CD8-positive, alpha-beta T cell (primary cell): ENCODE measurements at places on chromosomes 7 and 10.

DNA sequence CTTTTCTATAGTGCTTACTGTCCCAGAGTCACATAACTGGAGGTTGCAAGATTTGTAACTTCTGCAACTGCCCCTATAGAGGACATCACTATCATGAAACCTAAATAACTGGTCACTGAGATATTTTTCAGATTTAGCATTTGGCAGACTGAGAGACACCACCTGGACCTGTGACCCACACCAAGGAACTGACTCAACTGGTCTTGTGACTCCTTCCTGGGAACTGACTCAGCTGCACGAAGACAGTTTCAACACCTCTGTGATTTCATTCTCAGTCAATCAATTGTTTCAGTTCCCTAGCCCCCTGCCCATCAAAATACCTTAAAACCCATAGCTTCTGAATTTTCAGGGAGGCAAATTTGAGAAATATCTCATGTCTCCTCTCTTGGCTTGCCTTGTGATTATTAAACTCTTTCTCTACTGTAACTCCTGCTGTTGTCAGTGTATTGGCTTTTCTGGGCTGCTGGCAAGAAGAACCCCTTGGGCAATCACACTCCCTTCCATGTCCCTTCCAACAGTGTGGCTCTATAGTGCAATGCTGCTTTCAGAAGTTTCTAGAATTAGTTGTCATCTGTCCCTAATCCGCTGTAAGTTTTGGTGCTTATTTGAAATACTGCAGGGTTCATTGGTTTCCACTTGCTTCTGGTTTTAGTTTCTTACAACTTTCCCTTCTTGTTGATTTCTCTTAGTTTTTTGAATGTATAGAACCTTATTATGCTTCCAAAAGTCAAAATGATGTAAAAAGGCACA lies 127.8 kb upstream of the ADCY1 start:
- no peak for DNase-seq

- DNase-seq = no peak
Measured at GRCh38 chr7:157627033-157627432, 290.2 kb downstream of the DNAJB6 start.

DNA sequence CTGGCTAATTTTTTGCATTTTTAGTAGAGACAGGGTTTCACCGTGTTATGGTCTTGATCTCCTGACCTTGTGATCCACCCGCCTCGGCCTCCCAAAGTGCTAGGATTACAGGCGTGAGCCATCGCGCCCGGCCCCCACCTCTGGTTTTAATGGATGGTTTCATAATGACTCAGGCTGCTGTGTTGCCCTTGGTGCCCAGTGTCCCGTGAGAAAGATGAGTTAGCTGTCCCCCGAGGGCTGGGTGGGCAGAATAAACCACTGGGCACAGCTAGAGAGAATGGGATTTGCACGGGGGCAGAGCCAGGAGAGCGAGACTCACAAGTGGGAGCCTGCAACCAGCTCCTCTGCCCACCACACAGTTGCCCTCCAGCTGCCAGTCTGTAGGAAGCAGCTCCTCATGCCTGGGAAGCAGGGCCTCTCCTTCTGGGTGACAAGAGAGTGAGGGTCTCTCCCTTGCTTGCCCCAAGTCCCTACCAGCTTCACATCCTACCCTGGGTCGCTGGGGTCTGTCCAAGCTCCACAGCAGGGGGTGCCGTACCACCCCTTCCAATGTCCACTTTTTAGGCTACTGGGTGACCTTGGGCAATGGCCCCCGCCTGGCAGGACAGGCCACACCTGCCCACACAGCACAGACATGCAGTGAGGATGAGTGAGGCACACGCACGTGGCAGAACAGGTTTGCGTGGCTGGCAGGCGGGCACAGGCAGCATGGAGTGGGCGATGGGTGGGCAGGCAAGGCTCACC lies 16.1 kb upstream of the NDST2 start:
- DNase-seq = no peak

DNA sequence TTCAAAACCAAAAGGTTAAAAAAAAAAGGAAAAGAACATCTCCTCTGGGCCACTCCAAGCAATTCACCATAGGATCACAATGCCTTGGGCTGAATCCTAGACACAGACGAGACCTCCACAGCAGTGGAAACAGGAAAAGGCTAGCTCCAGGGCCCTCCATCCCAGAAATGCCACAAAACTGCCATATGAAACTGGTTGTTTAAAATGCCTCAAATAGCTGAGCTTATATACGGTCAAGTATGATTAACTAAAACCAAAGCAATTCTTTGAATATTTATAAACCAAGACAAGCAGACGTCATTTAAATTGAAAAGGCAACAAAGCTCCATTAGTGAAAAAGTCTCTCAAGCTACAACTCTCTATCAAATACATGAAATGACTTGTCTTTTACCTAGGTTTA lies 63.1 kb downstream of the DOCK4 start:
- DNase-seq = no peak

GRCh38 chr7:32077806-32078205 lies 7.6 kb upstream of the PDE1C start:
- DNase-seq = no peak

DNA sequence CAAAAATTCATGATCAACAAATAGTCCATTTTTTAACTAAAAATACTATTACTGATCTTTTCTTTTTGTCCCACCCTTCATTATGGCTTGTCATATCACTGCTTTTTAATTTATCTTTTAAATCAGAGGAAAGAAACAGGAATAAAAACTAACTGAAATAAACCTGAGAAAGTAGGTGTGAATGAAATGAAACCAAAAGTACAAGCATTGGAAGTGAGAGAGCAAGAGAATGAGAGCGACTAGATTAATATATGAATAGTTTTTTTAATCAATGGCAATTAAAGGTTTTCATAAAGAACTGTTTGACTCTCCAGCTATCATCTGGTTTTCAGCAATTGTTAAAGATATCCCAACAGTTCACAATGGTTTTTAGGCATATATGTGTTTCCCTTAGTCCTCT lies 137.8 kb downstream of the SPAG6 start:
- no peak for DNase-seq

DNA sequence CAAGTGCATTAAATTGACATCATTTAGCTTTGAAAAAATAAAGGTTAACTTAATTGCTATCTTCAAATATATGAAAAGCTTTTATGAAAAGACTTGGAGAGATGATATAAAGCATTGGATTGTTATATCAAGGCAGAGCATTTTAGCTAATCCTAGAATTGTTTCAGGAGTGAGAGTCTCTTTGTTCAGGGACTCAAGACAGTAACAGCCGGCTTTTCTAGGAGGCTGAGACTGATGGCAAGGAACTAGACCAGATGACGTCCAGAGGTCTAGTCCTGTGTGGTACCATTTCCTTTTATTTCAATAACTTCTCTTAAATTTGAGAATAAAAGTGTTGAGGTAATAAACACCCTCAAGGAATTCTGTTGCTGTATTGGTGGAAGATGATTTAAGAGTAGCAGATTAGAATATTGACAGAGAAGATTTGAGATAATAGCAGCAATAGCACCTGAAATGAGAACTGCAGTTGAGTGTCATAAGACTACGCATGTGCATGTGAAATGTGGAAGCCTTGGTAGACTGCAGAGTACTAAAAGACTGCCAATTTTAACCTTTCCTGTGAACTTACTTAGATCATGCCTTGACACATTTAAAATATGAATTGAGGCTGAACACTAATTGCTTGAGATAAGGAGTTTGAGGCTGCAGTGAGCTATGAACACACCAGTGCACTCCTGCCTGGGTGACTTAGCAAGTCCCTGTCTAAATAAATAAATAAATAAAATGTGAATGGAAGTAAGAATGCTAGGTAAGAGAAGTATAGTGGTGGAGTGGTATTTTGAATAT lies 79.6 kb downstream of the ZNRF2 start:
- no peak for DNase-seq

- DNase-seq = no peak
Measured at GRCh38 chr7:116384936-116385635, 114.5 kb upstream of the CAV2 start.

DNA sequence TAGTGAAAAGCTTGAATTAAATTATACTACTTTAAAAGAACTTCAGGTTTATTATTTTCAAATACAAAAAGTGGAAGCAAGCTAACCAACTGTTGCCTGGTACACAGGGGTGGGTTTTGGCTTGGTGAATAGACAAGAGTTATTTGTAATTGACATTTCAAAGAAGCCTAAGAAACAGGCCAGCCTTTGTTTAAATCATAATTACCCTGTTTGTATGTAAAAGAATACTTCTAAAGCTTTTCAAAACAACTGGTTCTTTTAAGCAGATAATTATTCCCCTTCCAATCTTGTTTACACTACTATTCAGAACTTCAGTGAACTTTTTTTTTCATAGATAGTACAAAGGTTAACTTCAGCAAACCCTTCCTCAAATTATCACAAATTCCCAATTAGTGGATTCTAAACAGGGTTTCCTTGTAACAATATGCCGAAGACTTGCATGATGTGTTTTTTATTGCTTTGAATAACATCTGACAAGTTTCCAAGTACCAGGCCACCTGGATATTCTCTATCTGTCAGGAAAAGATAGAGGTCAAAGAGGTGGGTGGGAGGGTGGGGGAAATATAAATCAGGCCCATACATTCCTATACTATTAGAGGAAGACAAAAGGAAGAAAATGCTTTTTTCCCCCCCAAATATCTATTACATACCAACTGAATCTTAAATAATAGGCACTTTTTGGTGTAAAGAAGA lies 20.4 kb downstream of the SSMEM1 start:
- DNase-seq = no peak

DNA sequence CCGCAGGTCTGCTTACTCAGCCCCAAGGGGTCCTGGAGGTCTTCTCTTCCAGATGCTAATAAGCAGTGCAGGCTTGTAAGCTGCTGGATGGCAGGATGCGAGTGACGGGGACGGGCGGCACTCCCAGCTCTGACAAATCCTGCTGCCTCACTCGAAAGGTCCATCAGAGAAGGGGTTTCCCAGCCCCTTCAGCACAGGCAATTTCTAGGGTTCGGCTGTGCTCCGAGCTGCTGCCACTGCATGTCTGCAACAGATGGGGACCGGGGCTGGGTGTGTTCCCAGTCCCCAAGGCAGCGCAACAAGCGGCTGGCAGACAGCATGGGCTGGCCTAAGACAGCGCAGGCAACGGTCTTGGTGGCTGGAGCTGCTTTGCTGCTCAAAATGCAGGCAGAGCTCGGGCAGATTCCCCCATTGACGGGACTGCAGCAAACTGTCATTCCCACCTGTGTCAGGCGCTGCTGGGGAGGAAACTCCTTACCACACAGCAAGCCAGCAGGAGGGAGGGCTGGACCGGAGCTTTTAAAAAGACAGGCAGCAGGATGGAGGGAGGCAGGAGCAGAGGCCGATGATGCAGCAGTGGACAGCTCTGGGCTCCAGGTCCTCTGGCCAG lies 62.4 kb downstream of the PRKAG2 start:
- no peak for DNase-seq

- DNase-seq = no peak
Measured at GRCh38 chr10:113754125-113754524, 2.6 kb downstream of the PLEKHS1 start.

GRCh38 chr10:128695931-128696330 lies 569.7 kb upstream of the MKI67 start:
- DNase-seq = no peak

DNA sequence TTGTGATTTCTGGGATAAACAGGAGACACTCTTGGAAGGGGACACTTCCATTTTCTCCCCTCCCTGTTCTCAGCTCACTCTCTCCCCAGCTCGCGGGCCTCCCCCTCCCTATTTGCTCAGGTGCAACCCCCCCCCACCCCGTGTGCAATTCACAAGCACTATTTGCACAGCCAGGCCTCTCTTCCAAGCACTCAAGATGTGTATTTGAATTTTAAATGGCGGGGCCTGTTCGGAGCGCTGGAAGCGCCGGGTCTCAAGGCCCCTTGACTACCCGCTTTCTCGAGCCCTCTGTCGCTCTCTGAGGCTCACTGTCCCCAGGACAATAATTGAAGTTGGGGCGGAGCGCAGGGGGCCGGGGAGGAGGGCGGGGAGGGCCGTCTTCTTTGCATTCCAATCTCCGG lies 7.8 kb downstream of the SHH start:
- DNase-seq = no peak

DNA sequence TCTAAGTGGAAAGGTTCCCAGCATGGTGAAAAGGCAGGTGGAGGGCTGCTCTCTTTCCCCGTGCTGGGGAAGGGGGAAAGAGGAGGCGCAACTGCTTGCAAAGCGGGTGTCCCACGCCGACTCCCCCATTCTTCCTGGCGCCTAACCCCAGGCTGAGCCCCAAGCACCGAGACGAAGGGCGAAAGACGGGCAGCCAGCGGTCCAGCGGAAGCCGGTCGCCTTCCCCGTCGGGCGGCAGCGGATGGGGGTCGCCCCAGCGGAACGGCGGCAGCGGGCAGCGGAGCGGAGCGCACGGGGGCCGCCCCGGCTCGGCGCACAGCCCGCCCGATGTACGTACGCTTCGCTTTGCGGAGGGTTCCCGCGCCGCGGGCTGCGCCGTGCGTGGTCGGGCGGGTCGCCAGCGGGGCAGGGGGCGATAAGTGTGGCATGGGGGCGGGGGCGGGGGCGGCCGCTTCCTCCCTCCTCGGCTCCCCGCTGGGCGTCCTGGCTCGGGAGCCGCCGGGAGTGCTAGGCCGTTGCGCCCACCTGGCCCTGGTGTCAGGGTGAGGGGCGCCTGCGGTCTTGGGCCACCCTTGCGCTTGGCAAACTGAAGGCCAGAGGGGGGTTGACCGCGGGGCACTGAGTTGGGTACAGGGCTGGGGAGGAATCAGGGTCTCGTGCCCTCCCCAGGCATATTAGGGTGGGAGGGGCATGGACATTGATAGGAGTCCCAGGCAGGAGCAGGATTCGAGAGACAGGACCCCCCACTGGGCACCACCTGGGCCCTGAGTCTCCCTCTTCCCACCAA lies 35.2 kb upstream of the HSPB1 start:
- DNase-seq = no peak

GRCh38 chr7:28984631-28985030 lies 26.5 kb upstream of the TRIL start:
- DNase-seq = no peak

DNA sequence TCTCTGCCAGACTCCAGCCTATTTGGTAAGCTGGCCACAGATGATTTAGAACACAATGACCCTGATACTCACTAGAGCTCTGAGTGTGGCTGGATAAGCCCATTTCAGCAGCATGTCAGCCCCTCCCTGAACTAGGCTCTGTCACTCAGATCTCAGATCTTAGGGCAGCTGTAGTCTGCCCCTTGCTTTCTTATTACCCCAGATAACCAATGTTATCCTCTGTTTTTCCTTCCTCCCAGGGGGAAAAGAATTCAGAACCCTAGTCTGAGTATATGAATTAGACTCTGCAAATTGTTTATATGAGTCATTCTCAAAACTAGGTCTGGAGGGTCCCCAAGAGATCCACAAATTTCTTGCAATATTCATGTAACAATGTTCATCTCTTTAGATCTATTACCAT lies 286.2 kb downstream of the KCNMA1 start:
- DNase-seq = no peak
